ENCODE measurements at places on chromosomes 2 and 18. TPM values are rescaled to one million over a fixed set of nuclear protein-coding genes. Genes with fewer than 3 reads are reported as not detected.

Gene ALPP
- total RNA-seq: 0.35 TPM

Gene GREB1
- total RNA-seq: 2.3 TPM

Gene LBX2
- total RNA-seq: not detected

Gene TGFA
- total RNA-seq: 22.5 TPM

Gene PPM1G
- total RNA-seq: 123 TPM

Gene MYO3B
- total RNA-seq: not detected

Gene B4GALT6
- total RNA-seq: 6.0 TPM

Gene ANKRD30BL
- total RNA-seq: not detected

Gene GPR45
- total RNA-seq: not detected

Gene ZBTB14
- 7.3 TPM for total RNA-seq

Gene SKOR2
- total RNA-seq: not detected

Gene ZBTB7C
- total RNA-seq: 0.42 TPM

Gene CHN1
- total RNA-seq: 6.0 TPM

Gene CD8A
- not detected for total RNA-seq

Gene PDE11A
- total RNA-seq: not detected

Gene ICA1L
- total RNA-seq: 8.0 TPM

Gene MPP4
- not detected for total RNA-seq

Gene NOSTRIN
- total RNA-seq: 0.44 TPM

Gene POTEF
- total RNA-seq: not detected

Gene BOD1L2
- not detected for total RNA-seq

Gene DYNAP
- 0.59 TPM for total RNA-seq

Gene G6PC2
- total RNA-seq: not detected

Gene MC2R
- total RNA-seq: not detected

Gene AQP12A
- total RNA-seq: not detected

Gene RAD51AP2
- total RNA-seq: 0.14 TPM

Gene MYO1B
- 204 TPM for total RNA-seq

Gene IGFBP2
- 18.3 TPM for total RNA-seq

Gene PPP4R3B
- total RNA-seq: 97.2 TPM

Gene IL18RAP
- not detected for total RNA-seq

Gene UPP2
- not detected for total RNA-seq

Gene IL37
- not detected for total RNA-seq

Gene DYSF
- 2.0 TPM for total RNA-seq

Gene PLGLB2
- total RNA-seq: 1.1 TPM

Gene SPP2
- total RNA-seq: not detected

Gene DSG4
- total RNA-seq: not detected

Gene SNED1
- total RNA-seq: 18.0 TPM

Gene NDC80
- 29.6 TPM for total RNA-seq

Gene LYPD6
- total RNA-seq: 3.2 TPM

Gene VWA3B
- not detected for total RNA-seq

Gene DPP4
- total RNA-seq: not detected

Gene HES6
- 19.7 TPM for total RNA-seq

Gene GYPC
- not detected for total RNA-seq

Gene ABCB11
- total RNA-seq: not detected

Gene IL1A
- 170 TPM for total RNA-seq

Gene GREB1L
- 9.4 TPM for total RNA-seq

Gene CEBPZOS
- total RNA-seq: 38.5 TPM

Gene LCLAT1
- total RNA-seq: 27.5 TPM

Gene MAP3K19
- total RNA-seq: not detected

Gene ATOH8
- total RNA-seq: 1.2 TPM

Gene CBLN2
- not detected for total RNA-seq

Gene LTBP1
- 99.0 TPM for total RNA-seq

Gene ELOA2
- not detected for total RNA-seq

Gene SP140L
- total RNA-seq: 33.2 TPM

Gene FOXD4L1
- 0.63 TPM for total RNA-seq
